ENCODE measurements at places on chromosomes 5 and 9. TPM values are rescaled to one million over a fixed set of nuclear protein-coding genes. Genes with fewer than 3 reads are reported as not detected.

The TMEFF1 gene
- 53.0 TPM for total RNA-seq

The PAIP2 gene
- total RNA-seq = 113 TPM

The CMYA5 gene
- total RNA-seq = 0.82 TPM

The PCDHA11 gene
- 29.3 TPM for total RNA-seq

The ST8SIA4 gene
- total RNA-seq = 76.2 TPM

The PTGES gene
- total RNA-seq = 3.7 TPM

The BICD2 gene
- total RNA-seq = 31.0 TPM

The CLTB gene
- 71.3 TPM for total RNA-seq

The TERT gene
- total RNA-seq = not detected

The LCN9 gene
- not detected for total RNA-seq

The NCBP1 gene
- 62.0 TPM for total RNA-seq

The NDST1 gene
- total RNA-seq = 16.3 TPM

The MSX2 gene
- 0.41 TPM for total RNA-seq

The OR1J2 gene
- not detected for total RNA-seq

The RASGEF1C gene
- 17.9 TPM for total RNA-seq

The PCDHGA12 gene
- total RNA-seq = 3.7 TPM

The HTR4 gene
- 1.2 TPM for total RNA-seq

The PCDHA8 gene
- total RNA-seq = 8.2 TPM

The CDH12 gene
- total RNA-seq = 38.3 TPM

The GPR150 gene
- not detected for total RNA-seq

The PCDHGA11 gene
- 10.6 TPM for total RNA-seq

The CCNJL gene
- 0.82 TPM for total RNA-seq

The SLC4A9 gene
- under 0.01 TPM for total RNA-seq

The MEGF10 gene
- 33.0 TPM for total RNA-seq

The GABRA6 gene
- total RNA-seq = under 0.01 TPM

The IGFBPL1 gene
- total RNA-seq = 42.0 TPM

The TOR4A gene
- total RNA-seq = 0.41 TPM

The BRINP1 gene
- 48.5 TPM for total RNA-seq

The SHB gene
- 12.2 TPM for total RNA-seq

The LHX3 gene
- not detected for total RNA-seq

The PIP5K1B gene
- total RNA-seq = 2.9 TPM

The FIBCD1 gene
- 0.82 TPM for total RNA-seq

The LCN10 gene
- total RNA-seq = not detected

The CBY3 gene
- total RNA-seq = not detected

The MYMK gene
- total RNA-seq = not detected

The OSTF1 gene
- total RNA-seq = 11.8 TPM

The GLDC gene
- total RNA-seq = 13.5 TPM

The CDK5RAP2 gene
- 41.2 TPM for total RNA-seq

The MARCHF11 gene
- total RNA-seq = 3.7 TPM

The SPATA9 gene
- total RNA-seq = 0.82 TPM

The RUFY1 gene
- total RNA-seq = 26.1 TPM

The PKD2L2 gene
- total RNA-seq = not detected

The SLC36A2 gene
- not detected for total RNA-seq

The IL9 gene
- total RNA-seq = not detected

The RANBP17 gene
- 190 TPM for total RNA-seq

The PCDHB4 gene
- 4.5 TPM for total RNA-seq
